ENCODE measurements at places on chromosomes 5 and 9.

GRCh38 chr9:99555792-99556191 is 265.9 kb upstream of the NR4A3 start:
- DNase-seq = no peak

GRCh38 chr9:85949586-85950335 is 8.8 kb downstream of the NAA35 start:
- DNase-seq = no peak

DNA sequence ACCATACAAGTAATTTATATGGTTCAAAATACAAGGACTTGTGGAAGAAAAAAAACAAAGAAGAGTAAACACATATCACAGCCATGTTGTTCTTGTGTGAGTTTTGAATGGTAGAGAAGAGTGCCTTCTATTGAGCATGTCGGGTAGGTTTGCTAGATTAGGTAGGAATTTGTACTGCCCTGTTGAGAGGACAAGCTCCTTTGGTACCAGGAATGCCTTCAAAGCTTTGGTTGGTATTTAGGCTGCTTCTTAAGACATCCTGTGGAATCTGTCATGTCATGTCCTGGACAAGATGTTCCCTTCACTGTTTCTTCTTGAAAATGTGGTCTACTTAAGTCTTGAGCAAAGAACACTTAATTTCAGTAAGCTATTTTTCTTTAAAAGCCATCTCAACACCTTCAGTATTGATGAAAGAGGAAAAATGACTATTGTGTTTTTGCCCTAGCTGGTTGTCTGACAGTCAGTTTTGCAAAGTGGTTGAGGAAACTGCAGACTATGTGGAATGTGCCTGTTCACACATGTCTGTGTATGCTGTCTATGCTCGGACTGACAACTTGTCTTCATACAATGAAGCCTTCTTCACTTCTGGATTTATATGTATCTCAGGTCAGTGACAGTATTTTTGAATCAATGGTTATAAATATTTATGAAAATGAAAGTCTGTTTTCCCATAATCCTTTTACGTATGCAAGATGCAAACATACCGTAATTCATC is 296.9 kb downstream of the ADGRV1 start:
- DNase-seq = no peak

DNA sequence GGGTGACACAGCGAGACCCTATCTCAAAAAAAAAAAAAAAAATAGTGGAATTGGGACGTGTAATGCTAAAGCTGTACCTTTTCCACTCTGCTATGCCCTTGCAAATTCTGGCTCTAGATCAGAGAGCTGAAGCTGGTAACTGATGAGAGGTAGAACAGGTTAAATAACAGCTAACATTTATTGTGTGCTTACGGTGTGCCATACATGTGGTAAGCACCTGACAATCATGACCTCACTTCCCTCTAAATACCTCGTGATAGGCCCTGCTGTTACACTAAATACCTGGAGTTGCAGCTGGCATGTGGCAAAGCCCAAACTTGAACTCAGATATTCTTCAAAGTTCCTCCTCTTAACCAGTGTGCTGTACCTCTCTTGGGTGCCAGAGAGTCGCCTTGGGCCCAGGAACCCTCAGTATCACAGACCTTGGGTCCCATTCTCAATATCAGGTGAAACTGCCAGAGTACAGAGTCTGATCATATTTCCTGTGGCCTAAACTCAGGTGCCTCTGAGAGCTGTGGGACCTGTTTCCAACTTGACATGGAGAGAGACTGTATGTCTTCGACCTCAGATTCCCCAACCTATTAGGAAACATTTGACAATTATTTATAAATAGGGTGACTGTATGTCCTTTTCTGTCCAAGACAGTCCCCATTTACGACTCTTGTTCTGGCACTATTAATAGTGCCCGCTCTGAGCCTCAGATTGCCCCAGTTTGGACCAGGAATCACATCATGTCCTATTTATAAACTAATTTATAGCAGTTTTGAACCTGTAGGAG is 4.8 kb downstream of the ARL10 start:
- DNase-seq = no peak

- no peak for DNase-seq
Measured at GRCh38 chr5:158364367-158364766, 505.4 kb upstream of the CLINT1 start.

DNA sequence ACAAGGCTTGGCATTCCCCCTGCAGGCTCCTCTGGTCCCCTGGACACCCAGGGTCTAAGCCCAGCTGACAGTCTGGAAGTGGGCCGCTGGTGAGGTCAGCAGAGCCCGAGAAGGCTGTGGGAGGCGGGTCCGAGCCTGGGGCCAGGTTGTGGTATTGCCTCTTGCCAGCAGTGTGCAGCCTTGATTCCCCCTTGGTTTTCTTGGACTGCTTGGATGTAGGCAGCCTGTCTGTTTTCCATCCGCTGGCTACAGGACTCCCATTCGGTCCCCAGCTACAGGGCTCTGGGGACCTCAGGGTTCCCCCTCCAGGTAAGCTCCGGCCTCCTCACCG is 1.6 kb downstream of the AIF1L start:
- DNase-seq = no peak

GRCh38 chr9:73531051-73531532 is 379.4 kb downstream of the ANXA1 start:
- no peak for DNase-seq

DNA sequence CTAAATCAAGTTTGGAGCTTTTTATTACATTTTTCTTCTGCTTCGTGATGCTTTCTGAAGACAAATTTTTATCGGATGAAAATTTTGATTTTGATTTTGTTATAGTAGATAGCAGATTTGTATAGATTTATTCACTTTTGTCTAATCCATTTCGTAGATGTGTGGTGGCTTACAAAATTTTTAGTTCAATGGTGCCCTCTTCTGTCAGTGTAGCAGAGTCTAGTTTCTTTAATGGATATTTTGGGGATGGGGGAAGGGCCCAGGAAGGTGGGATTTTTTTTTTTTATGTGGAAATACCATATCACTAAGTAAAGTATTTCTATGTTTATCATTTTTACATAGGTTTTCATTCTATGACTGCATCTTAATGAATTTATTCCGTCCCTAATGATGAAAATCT is 259.9 kb upstream of the TARS1 start:
- no peak for DNase-seq

GRCh38 chr5:306011-306805 is 15.3 kb upstream of the AHRR start:
- no peak for DNase-seq

DNA sequence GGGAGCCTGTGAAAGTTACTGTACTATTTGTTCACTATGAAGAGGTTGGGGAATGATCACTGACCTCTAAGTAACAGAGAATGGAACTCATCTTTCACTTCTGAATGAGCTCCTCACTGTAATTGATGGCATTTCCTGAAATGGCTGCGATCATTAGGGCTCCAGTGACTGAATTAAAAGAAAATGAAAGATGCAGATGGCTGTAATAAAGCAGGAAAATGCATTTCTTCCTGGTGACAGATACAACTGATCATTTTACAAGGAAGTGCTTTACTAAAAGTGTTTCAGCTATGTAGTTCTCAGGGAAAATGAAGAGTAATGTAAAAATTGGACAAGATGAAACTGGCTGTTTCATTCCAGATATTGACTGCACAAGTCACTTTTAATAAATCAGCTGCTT is 1200.6 kb upstream of the NUDT12 start:
- DNase-seq = no peak
